Hematopoietic multipotent progenitor cell treated with erythropoietin and hydrocortisone succinate and interleukin-3 and kit ligand, for 6 days (in vitro differentiated cells): ENCODE measurements at places on chromosomes 3 and 15.
A peak's percentile ranks its signal among the peaks of the same experiment; 100 is the strongest.

- DNase-seq, result no peak
Measured at GRCh38 chr3:10519236-10519635, 13.8 kb upstream of the ATP2B2 start.

DNA sequence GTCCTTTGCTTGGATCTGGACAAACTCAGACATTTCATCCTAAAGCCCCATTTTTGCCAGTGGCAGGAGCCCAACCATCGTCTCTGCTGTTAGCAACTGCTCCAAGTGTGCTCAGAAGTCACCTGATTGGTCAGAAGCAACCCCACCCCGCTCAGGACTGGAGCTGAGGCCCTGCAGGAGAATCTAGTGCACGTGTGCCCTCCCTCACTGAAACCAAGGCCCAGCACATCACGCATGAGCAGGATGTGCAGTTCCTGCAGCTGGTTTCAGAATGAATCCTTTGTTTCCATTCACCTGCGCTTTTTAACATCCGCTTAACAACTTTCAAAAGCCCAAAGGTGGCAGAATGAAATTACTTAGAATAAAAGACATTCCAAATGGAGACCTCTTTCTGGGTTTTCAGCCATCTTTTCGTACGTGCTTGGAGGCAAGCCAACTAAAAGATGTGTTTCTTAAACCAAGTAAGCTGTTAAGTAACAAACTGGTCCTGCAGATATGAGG is 81.2 kb downstream of the SRGAP3 start:
- DNase-seq, result no peak

- DNase-seq, result no peak
Measured at GRCh38 chr15:63334821-63335220, 46.8 kb downstream of the CA12 start.

DNA sequence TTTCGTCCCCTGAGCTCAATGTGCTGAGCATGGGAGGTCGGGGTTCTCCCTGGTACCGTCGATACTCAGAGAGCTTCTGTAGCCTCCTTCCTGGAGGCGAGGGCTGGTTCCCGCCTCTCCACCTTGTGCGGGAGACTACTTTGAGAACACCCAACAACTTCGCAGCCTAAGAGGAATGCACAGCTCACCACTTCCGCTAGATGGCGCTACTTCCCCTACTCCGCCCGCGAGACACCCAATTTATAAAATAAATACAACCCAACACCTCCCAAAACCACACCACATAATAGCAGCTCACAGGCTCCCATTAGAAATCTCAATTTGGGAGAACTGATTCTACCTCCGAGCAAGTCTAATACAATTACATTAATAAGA is 1.2 kb downstream of the RGMA start:
- DNase-seq, result peak; percentile 80

DNA sequence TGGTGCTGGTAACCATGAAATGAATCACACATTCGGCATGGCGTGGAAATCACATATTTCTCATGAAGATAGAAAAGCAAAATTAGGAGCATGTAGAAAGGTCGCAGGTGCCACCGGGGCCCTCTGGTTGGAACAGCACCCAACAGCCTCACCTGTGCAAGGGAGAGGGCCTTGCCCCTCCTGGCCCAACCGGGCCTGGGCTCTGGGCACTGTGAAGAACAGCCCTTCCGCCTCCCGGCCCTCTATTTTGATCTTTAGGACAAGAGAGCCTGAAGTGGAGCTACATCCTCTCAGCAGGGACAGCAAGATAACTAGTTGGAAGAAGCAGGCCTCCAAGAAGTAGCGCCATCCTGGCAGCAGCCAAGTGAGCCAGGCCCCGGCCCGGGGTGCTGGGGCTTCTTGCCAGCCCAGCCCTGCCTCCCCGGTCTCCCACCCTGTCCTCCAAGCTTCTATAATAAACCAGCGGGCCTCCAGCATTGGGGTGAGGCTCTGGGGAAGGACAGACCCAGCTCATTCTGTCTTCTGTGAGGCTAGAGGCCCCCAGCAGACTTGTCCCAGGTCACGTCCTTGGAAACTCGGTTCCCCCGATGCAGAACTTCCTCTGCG is 46.1 kb upstream of the FGD5 start:
- DNase-seq, result no peak

- DNase-seq, result peak; percentile 49
Measured at GRCh38 chr15:48794697-48795134, 16.2 kb downstream of the CEP152 start.

- no peak for DNase-seq
Measured at GRCh38 chr3:100260081-100260684, 609 bp upstream of the TBC1D23 start.

DNA sequence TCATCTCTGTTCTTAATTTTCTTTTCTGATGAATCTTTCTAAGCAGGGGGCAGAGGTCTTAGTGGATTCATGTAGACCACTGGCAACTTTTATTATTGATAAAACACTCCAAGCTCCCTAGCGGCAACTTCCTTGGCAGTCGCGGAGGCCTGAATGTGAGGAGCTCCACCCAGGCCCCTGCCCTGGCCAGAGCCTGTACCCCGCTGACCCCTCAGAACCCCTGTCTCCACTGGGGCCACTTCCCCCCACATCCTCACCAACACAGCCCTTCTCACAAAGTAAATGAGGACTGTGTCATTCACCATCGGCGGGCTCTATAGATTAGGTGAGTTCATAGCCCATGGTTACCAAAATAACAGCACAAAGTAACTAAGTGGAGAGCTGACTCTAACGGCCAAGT is 111.6 kb downstream of the TPRA1 start:
- no peak for DNase-seq

DNA sequence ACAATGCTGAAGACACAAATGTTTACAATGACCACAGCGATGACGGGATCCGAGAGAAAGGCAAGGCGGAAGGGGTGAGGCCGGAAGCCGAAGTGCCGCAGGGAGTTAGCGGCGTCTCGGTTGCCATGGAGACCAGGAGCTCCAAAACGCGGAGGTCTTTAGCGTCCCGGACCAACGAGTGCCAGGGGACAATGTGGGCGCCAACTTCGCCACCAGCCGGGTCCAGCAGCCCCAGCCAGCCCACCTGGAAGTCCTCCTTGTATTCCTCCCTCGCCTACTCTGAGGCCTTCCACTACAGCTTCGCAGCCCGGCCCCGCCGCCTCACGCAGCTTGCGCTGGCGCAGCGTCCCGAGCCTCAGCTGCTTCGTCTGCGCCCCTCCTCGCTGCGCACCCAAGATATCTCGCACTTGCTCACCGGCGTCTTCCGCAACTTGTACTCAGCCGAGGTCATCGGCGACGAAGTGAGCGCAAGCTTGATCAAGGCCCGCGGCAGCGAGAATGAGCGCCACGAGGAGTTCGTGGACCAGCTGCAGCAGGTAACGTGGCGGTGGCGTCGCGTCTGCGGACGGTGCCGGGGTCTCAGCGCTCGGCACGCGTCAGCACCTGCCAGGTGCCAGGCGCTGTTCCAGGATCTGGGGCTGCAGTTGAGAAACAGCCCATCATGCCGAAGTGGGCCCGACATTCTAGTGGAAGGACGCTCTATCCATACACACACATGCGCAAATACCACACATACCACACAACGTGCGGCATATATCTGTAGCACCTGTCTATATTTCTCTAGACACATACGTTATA is at the start of gene DLEC1:
Gene DLEC1 (plus strand): TSS at position 108 of the 798 bp plus-strand sequence. CDS start 18 bp downstream, at position 126.
- DNase-seq, result peak; percentile 84

GRCh38 chr3:167773584-167773983 is 38.1 kb downstream of the SERPINI1 start:
- no peak for DNase-seq

- no peak for DNase-seq
Measured at GRCh38 chr3:190552969-190553759, 39.3 kb downstream of the IL1RAP start.

DNA sequence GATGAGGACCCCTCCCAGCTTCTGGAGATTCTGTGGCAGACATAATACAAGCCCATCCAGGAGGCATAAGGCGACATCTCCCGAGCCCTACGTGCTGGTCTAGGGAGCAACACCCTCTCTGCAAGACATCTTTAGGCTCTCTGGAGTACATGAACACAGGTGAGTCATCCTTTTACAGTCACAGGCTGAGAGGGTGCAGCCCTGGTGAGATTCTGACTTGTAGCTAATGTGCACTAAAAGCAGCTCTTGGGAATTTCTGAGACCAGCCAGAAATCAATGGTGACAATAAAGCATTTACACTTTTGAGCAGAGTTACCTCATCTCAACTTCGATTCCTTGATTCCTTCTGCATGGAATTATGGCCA is 131.1 kb downstream of the XXYLT1 start:
- no peak for DNase-seq

DNA sequence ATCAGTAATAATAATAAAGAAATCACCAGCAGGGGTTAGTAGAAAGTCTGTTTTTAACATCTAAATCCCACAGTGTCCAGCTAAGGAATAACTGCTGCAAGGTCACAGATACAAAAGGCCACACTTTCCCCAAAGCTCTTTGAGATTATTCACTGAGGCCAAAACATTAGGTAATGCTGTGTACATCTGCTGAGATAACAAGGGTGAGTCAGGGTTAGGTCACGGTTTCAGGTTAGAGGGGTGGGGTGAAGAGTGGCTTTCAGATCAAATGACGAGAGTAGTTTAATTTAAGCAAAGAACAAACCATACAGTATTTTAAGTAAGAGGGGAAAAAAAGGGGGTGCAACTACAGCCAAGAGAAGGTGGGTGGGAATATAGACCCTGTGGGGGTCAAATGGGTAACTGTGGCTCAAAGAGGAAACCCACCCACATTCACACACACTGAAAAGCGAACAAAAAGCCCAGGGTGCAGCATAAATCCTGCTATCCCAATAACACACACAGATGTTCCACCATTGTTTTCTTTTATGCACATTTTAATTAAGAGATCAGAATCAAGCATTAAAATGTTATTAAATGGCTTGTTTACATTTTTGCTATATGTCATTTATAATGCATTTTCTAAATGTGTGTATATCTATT is 412.9 kb downstream of the TIGIT start:
- DNase-seq, result peak; percentile 11

DNA sequence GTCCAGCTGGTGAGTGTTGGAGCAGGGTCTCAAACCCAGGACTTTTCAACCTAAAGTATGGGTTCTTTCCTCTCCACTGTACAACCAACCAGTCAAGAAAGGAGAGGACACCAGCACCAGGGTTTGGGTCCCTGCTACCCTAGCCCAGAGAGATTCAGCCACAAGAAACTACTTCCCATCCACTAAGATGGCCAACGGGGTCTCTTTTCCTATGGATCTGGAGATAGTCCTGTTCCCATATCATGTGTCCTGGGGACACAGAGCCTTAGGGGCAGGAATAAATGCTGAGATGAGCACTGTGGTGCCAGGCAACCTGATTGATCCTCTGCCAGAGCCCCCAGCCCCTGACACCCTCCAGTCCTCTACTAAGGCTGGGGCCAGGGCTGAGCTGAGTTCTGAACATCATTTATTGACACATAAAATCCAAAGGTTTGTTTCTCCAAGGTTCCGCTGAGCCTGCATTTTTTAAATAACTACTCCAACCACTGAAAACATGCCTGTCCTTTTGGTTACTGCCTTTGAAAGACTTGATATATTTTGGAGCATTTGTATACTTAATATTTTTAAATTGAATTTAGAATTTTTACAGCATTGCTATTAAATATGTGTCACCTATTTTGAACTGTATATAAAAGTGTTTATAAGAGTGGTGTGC is 26.0 kb downstream of the MRPL46 start:
- no peak for DNase-seq

DNA sequence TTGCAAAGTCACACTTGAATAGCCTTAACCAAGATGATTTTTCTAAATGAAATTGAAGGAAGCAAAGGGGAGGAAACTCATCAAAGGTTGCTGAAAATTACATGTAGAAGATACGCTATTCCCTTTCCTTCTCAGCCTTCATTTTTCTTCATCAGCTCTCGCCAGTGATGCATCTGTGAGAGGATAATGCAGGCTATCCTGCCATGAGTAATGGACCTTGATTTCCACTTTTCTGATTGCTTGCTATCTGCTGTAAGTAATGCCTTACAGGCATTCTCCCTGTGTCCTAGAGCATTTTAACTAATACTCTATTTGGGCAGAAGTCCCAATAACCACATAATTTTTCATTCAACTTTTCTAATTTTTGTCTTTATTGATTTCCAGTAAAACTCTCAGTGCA is 162.6 kb downstream of the BBX start:
- no peak for DNase-seq

DNA sequence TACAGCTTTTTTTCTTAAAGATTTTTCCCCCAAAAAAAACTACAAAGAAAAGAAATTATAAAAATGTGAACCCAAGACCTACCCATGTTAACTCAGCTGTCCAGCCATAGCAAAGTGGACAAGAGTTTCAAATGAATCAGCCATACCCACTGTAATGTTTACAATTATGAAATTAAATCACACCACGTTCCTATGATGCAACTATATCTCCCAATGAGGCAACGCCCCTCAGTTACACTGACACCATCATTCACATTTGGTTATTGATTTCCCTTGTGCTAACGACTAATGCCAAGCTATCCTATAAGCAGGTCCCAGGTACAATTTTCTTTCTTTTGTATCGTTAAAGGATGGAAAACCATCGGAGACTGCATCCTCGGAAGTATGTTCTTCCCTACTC is 115.1 kb upstream of the ICE2 start:
- no peak for DNase-seq

DNA sequence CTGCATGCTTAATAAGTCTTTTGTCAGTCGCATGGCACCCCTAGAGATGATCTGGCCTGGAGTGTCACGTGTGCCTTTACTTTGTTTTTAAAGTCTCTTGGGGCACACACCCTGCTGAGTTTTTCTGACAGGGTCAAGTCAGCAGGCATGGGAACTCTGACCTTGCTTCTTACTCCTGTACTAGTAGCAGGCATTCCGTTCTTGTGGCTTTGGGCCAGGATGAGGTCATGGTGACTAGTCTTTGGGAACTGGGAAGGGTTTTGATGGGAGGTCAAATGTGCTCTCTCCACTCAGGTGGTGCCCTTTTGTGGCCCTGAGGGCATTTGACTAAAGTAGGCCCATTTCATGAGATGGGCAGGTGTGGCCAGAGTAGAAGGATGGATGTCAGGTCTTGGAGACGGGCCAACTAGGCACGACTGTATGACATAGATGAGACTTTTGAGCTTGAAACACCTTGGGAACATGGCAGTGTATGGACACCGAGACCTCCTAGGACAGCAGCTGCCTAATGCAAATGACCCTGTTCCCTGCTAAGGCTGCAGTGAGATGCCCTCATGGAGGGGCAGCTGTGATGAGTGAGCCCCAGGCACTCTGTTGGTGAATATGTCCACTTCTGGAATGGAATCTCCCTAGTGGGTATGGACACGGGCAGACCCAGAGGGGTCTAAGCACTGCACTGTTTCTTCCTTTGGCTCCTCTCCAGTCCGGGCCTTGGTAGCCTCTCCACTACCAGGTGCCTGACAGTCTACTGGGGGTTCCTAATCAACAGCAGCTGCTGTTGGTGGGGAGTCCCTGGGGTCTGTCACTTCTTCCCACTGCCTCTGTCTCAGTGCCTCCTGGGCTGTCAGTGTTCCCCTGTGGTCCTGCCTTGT is 16.4 kb downstream of the SRPRB start:
- peak; percentile 52 for DNase-seq

- peak; percentile 96 for DNase-seq
Measured at GRCh38 chr15:74291101-74292071, 55.3 kb downstream of the CCDC33 start.

GRCh38 chr15:83769411-83769999 is 115.6 kb downstream of the ADAMTSL3 start:
- DNase-seq, result no peak

- no peak for DNase-seq
Measured at GRCh38 chr3:178537122-178537705, 978 bp downstream of the KCNMB2 start.

- DNase-seq, result no peak
Measured at GRCh38 chr3:62835554-62836236, 39.5 kb downstream of the CADPS start.

GRCh38 chr3:13164893-13165492 is 91.8 kb upstream of the IQSEC1 start:
- no peak for DNase-seq

GRCh38 chr3:32062950-32063582 is 43.4 kb upstream of the GPD1L start:
- no peak for DNase-seq

- no peak for DNase-seq
Measured at GRCh38 chr3:111723293-111724215, 128.4 kb upstream of the ZBED2 start.
